ENCODE measurements at places on chromosomes 7 and 10.

DNA sequence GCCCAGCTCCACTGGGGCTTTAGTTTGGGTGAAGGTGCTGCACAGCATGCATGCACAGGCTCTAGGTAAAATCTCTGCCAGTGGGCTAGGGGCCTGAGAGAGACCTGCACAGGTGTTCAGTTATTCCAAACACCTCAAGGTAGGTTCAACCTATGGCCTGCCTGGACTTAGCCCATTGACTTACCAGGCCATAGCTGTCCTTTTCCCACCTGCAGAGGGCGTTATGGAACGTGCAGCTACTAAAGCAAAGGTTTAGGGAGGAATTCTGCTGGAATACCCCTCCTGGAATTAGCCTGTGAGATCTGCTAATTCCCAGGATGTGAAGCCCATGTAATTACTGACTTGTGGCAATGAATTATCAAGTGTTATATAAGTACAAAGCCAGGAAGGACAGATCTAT, 3.6 kb downstream of the VWC2 start:
- DNase-seq: no peak

DNA sequence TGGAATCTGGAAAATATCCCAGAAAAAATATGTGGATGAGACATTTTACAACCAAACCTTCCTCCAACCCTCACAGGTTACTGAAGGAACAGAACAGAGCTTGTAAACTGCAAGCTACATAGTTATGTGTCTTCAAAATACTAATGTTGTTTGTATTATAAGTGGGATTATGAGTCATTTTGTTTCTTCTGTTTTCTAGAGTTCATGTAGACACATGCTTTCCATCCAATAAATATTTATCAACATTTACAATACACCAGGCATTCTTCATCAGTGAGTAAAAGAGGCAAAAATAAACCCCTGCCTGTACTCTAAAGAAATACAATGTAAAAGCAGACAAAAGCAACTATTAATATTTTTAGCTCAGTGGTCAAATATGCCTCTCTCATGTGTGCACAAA, 38.0 kb upstream of the TES start:
- DNase-seq: no peak

DNA sequence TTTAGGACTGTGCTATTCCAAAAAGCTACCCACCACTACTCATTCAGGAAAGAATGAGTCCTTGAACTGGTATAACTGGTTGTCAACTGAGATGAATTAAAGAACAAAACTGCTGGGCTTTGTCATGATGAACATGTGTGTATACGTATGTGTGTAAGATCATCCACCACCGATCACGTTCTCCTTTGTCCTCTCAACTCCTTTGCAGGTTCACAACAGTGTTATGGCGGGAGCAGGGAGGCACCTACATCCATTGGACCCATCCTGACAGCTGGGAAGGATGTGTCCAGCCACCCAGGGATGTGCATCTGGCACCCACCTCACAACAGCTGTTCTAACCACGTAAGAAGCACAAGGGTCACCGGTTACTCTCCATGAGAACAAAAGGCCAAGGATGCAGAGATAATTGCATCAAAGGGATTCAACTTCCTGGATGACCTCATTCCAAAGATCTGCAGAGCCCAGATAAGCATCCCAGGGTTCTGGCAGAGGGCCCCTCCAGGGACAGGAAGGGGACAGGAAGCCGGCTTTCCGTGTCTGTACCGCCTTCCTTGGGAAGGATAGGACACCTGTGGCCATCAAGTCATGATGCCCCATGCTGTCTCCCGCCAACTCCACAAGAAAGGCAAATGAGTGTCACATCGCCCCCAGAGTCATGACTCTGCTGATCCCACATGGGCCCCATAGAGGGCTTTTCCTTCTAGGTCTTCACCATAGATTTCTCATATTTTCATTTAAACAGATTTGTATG, 66.1 kb downstream of the STEAP1B start:
- peak; percentile 63 for DNase-seq

GRCh38 chr10:47261556-47261955, 38.4 kb upstream of the GDF10 start:
- no peak for DNase-seq

DNA sequence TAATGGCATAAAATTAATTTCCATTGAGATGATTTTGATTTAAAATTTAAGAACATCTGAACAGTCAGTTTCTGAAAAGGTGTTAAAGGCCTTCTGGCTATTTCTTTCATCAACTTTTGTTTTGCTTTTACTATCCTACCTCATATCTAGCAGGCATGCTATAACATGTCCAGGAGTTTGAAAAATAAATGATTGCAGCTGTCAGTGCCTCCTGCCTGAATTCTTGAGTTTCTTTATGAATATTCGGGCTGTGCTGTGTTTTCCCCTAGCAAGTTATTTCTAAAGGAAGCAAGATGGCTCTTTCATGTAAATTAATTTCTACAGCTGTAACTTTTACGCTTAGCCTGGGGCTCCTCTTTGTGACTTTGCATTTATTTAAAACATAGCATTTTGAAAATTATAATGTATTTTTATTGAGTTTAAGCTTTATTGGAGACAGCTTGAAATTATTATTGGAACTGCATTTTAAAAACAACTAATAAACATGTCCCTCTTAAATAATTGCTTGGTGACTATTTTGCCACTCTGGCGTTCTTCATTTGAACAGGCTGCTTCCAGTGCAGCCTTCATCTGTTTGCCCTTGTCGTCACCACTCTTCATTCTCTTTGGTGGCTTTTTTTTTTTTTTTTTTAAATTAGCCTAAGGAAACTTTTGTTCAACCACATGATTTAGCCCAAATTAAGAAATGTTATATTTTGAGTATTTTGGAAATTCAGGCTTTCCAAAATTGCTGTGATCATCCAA, 1083.4 kb upstream of the LRRN3 start:
- no peak for DNase-seq

- no peak for DNase-seq
Observed at GRCh38 chr7:128063088-128063487, 31.9 kb upstream of the LRRC4 start.

DNA sequence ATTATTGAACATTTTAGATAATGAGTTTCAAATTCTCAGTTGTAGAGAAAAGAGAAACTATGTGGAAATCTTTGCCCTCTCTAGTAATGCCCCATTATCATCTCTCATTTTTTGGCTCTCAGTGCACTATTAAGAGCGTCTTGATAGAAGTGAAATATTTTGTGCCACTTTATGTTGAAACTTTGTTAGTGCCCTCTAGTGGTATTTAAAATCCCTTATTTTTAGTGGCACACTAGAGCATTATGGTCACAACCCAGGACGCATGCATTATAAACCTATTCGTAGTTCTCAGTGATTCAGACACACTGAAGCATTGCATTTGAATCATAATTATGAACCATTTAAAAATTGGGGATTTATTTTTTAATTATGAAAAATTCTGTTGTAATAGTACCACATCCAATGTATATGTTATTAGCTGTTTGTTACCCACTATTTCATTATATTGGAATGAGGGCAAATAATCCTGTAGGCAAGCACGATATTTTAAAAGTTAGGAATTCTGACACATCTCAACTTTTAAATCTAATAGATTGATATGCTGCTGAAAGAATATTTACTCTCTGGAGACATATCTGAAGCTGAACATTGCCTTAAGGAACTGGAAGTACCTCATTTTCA, 21.9 kb downstream of the PDCD4 start:
- DNase-seq: peak; percentile 60

DNA sequence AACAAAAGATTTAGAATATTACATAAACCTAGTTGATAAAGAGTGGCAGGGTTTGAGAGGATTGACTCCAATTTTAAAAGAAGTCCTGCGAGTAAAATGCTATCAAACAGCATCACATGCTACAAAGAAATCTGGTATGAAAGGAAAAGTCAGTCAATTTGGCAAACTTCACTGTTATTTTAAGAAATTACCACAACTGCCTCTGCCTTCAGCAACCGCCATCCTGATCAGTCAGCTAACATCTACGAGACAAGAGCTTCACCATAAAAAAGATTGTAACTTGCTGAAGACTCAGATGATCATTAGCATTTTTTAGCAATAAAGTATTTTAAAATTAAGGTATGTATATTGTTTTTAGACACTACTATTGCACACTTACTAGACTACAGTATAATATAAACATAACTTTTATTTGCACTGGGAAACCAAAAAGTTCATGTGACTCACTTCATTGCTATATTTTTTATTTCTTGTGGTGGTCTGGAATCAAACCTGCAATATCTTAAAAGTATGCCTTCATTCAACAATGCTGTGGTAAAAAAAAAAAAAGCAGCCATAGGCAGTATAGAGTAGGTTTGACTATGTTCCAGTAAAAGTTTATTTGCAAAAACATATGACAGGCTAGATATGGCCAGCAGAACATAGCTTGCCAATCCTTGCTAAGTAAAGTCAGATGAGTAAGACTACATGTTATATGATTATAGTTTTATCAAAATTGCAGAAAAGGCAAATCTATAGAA, 74.4 kb downstream of the GLCCI1 start:
- DNase-seq: no peak

Data from HT1080 (cell line).